Peyer's patch (tissue), 4 donors: ENCODE measurements at places on chromosomes 3 and 15. TPM values are rescaled to one million over a fixed set of nuclear protein-coding genes. Genes with fewer than 3 reads are reported as not detected.

TEX55 gene
- total RNA-seq, result not detected

EEFSEC gene
- total RNA-seq, result 22.8 TPM

CHMP2B gene
- total RNA-seq, result 45.0 TPM

SPESP1 gene
- not detected for total RNA-seq

TMCO5A gene
- not detected for total RNA-seq

LSMEM2 gene
- total RNA-seq, result not detected

ASB14 gene
- not detected for total RNA-seq

CYFIP1 gene
- total RNA-seq, result 139 TPM

CCDC39 gene
- not detected for total RNA-seq

NOX5 gene
- total RNA-seq, result 0.13 TPM

ABHD14A gene
- total RNA-seq, result 10.1 TPM

ZBTB20 gene
- 135 TPM for total RNA-seq

CHRD gene
- 5.1 TPM for total RNA-seq

MKRN2 gene
- total RNA-seq, result 25.1 TPM

SSUH2 gene
- total RNA-seq, result 10.7 TPM
